ENCODE measurements at places on chromosomes 13 and 19.
A peak's percentile ranks its signal among the peaks of the same experiment; 100 is the strongest.

DNA sequence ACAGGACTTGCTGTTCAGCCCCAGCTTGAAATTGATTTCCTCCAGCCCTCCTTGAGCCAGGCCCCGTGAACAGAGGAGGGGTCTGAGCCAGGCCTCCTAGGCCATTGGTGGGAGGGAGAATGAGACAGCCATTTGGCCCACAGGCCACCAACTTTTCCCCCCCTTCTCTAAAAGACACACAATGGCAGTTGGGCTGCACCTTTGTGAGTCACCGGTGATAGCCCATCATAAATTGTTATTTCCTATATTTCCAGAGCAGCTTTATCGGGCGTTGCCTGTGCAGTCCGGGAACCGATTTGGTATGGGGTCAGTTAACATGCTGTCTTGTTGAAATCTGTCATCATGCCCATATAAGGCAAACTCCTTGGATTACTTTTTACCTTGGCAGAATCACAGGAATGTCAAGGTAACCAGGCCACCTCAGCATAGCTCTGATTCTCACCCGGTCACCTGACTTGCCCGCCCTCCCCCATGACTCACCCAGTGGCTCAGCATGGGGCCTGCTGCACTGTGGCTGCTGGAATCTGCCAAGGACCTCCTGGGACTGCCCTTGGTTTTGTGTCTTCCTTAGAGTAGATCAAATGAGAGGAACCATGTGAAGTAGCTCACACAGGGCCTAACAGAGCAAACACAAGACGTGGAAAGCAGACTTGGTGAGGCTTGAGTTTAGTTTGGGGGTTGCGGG lies 36.1 kb downstream of the ACTN4 start:
- DNase-seq, result peak; percentile 74

DNA sequence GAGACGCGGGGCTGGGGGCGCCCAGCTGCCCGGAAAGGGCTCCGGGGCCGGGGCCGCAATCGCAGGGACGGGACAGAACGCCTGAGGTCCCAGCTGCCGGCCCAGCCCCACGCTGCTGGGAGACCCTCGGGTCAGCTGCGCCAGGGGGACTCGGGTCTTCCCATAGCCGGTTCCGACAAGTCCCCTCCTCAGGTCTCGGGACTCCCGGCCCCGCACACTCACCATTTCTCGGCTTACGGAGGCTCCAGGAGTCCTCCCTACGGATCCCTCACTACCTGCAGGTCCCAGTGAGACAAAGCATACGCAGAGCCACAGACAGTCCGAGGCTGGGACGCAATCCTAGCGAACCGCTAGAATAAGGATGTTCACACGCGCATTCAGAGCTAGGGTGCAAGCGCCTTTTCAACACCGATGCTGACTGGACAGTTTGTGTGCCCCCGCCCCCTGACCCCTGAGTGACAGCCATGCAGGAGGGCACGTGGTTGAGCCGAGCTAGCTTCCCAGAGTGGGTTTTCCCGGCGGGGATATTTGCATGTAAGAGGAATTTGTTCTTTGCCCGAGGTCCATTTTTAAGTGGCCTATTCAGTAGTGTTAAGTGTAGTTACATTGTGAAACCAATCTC lies 13.6 kb downstream of the ZNF490 start:
- DNase-seq, result no peak

GRCh38 chr13:101098873-101099272 lies 317.4 kb downstream of the NALCN start:
- DNase-seq, result no peak

DNA sequence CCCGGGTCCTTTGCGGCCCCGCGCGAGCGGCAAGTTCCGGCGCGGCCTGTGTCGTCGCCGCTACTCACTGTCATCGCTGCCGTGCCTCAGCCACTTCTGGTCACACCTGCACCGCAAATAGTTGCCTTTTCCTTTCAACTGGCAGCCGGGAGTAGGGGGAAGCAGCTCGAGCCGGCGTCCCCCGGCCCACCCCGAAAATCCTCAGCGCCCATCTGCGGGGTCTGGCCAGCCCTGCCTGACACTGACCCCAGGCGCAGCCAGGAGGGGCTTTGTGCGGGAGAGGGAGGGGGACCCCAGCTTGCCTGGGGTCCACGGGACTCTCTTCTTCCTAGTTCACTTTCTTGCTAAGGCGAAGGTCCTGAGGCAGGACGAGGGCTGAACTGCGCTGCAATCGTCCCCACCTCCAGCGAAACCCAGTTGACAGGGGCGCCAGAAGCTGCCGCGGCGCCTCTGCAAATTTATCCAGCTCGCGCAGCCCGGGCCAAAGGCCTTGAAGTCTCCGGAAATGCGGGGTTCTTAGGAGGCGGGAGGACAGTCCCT lies 1.7 kb downstream of the PDX1 start:
- no peak for DNase-seq

- no peak for DNase-seq
Measured at GRCh38 chr13:73672492-73672891, 461.7 kb downstream of the KLF12 start.

Data from GM03348 (cell line).